Aorta (tissue), 5 donors: ENCODE measurements at places on chromosomes 11 and 22.

DNA sequence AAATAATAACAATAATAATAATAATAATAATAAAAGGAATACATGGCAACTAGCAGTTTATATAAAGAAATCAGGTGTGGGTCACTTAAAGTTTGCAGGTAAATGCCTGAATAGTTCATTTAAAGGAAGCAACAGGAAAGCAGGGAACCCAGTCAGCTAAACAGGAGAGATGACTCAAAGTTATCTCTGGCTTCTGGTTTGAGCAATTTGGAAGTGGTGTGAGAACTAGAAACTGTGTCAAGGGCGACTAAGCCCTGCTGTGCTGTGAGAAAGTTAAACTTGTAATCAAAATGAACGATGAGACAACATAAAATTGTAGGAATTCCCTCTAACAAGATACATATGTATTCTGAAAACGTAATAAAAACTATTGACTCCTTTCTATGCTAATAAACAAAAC, 35.5 kb downstream of the SLC22A9 start:
- no peak for DNase-seq

DNA sequence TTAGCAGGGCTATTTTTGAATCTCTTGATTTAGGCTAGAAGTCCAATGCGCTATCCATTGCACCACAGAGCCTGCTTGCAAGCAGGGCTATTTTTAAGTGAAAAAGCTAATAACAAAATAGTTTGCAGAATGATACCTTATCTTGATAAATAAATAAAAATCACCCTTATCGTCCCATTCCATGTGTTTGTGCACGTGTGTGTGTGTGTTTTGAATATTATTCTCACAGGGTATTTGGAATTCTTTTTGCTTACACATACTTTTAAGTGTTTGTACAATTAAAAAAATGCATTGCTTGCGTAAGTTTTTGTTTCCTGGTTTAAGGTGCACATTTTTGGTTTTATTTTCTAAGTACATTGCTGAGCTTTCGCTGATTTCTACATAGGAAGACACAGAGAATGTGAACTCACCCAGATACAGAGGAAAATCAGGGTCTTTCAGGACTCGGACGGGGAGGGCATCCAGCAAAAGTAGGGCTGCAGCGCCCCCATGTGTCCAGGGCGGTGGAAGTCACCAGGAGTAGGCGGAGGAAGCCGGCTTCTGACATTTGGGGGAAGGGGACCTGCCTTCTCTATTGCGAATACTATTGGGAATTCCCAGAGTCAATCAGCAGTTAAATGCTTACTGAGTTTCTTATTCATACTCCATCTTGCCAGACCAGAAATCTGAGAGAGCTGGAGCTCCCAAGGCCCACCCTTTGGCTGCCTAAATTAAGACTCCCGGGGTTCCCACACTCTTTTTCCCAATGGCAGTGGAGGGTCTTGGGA, 27.3 kb downstream of the SLC1A2 start:
- DNase-seq: peak; percentile 96

DNA sequence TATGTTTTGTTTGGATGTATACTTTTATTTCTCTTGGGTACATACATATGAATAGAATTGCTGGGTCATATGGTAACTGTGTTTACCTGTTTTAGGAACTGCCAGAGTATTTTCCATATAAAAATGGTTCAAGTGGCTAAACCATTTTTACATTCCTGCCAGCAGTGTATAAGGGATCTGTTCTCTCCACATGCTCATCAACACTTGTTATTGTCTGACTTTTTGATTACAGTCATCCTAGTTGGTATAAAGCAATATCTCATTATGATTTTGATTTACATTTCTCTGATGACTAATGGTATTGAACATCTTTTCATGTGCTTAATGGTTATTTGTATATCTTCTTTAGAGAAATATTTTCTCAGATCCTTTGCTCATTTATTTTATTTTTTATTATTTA, 104.2 kb upstream of the RRM1 start:
- no peak for DNase-seq

DNA sequence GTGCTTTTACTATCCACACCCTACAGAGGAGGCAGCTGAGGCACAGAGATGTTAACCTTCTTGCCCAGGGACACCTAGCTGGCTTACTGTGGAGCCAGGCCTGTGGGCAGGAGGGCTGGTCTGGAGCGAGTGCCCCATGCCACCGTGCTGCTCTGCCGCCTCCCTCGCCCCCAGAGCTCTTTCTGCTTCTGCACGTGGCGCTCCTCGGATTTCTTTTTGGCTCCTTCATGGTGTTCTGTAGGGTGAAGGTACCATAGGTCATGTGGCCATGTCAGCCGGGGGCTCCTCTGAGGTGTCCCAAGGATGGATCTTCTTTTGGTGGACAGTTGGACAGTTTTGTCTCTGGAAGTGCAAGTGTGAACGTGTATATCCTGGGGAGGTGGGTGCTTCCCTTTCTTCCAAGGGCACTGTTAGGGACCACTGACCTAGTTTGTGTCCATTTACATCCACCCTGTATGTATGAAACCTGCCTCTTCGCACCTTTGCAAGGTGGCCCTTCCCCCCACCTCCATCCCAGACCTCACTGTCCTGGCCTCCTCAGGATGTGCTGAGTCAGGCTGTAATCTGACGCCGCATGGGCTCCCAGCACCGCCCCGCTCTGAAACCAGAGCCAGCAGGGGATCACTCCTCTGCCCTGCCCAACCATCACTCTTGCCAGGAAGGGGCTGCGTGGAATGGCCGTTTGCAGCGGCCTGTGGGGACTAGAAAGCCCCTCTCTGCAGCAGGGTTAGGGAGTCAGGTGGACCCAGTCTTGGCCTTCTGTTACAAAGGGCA, 31.7 kb downstream of the POLR3H start:
- DNase-seq: no peak

DNA sequence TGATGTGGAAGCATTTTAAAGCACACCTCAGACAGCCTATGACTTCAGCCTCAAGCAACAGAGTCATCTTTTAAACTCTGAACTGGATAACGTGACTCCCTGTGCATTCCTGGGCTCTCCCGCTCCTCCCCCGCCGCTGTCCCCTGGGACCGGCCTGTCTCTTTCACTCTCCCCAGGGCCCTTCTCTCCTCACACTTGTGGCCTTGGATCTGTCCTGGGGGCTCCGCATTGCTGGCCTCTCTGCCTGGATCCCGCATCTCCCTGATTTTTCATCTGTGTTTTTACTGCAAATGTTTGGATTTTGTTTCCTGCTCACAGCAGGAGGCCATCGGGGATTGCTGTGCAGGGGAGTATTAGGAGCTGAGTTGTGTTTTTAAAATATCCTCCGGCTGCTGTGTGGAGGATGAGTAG, 15.4 kb downstream of the C11orf24 start:
- DNase-seq: no peak

DNA sequence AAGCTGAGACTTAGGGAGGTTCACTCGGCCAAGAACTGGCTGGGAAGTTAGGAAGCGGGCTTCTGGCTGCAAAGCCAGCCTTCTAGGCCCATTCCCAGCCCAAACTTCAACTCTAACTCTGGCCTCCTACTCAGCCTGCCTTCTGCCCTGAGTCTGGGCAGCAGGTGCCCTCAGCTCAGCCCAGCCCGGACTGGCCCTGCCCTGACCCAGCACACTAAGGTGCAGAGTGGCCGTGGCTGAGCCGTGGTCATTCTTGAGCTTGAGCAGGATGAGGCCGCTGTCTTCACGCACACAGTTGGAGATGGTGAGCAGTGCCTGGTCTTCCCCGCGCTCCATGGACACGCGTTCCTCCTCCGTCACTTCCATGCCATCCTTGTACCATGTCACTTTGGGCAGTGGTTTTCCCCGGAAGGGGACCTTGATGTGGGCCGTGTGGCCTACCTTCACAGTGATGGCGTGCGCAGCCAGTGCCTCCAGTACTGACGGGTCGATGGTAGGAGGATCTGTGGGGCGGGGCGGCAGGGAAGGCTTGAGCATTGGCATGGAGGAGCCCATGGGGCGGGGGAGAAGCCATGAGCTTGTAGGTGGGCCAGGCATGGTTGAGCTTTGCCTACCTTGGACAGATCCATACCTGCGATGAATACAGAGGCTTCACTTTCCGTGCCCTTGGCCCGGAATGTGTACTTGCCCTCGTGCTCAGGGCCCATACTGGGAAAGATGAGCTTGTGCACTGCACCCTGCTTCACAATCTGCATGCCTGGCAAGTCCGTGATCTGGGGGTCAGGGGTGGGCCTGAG, 12.1 kb downstream of the IGSF22 start:
- peak; percentile 56 for DNase-seq

- no peak for DNase-seq
These were observed 1.4 kb downstream of the GAL3ST1 start for GRCh38 chr22:30572840-30573593.

GRCh38 chr22:39255449-39256185, 10.8 kb upstream of the PDGFB start:
- no peak for DNase-seq

GRCh38 chr22:23716811-23717801, 26.3 kb downstream of the RGL4 start:
- peak; percentile 95 for DNase-seq

GRCh38 chr22:22895776-22896445, 8.3 kb downstream of the IGLL5 start:
- no peak for DNase-seq
